ENCODE measurements at places on chromosomes 2 and 18.
A peak's percentile ranks its signal among the peaks of the same experiment; 100 is the strongest.

- peak; percentile 68 for DNase-seq
Measured at GRCh38 chr2:96554293-96555145, 18.0 kb downstream of the ARID5A start.

DNA sequence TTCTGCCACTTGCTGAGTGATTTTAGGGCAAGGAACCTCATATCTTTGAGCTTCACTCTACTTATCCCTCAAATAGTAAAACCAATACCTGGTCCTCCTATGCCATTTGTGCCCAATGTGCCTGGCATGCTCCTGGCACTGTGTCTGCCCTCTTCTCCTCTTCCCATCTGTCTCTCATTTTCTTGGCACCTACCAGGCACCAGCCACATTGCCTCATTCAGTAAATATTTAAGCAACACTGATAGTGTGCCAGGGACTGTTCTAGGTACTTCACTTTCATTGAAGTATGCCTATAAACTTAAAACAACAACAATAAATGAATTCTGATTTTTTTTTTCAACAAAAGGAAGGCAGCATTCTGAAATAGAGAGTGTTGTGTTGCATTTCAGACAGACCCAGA lies 15.1 kb upstream of the BOD1L2 start:
- DNase-seq = no peak

- DNase-seq = peak; percentile 66
Measured at GRCh38 chr2:42025151-42025582, 22.7 kb upstream of the PKDCC start.

GRCh38 chr2:62177392-62178049 lies 18.4 kb upstream of the B3GNT2 start:
- DNase-seq = no peak

- DNase-seq = no peak
Measured at GRCh38 chr2:108805032-108805431, 18.5 kb downstream of the CCDC138 start.

DNA sequence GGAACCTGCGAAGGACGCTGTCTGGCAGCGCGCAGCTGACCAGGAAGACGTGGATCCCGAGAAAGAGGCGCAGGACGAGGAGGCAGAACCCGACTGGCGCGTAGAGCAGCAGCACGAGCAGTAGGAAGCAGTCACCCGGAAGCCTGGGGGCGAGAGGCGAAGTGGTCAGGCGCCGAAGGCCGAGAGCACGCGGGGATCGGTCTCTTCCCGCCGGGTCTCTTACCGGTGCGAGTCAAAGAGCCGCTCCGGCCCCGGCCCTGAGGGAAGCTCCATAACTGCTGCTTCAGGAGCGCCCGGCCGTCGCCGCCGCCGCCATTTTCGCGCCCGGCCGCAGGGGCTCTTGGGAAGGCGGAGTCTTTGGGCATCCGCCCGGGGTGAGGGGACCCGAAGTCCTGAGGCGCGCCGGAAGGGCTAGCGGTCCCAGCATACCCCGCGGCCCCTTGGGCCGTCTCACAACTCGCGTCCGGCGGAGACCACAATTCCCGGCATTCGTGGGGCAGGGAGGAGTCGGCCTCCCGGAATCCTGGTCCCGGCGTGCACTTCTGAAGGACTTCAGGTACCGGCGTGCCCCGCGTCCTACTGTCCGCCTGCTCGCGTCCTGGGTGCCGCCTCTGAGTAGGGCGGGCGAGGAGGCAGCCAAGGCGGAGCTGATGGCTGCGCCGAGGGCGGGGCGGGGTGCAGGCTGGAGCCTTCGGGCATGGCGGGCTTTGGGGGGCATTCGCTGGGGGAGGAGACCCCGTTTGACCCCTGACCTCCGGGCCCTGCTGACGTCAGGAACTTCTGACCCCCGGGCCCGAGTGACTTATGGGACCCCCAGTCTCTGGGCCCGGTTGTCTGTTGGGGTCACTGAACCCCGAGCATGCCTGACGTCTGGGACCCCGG lies at the start of the genes AUP1 and HTRA2:
TSS of gene AUP1 (minus strand) at position 350 of the 882 bp plus-strand sequence. CDS start at position 273, 77 bp downstream.
TSS of gene HTRA2 (plus strand) at position 577 of the 882 bp plus-strand sequence. CDS start at position 651, 74 bp downstream.
- peak; percentile 99 for DNase-seq

DNA sequence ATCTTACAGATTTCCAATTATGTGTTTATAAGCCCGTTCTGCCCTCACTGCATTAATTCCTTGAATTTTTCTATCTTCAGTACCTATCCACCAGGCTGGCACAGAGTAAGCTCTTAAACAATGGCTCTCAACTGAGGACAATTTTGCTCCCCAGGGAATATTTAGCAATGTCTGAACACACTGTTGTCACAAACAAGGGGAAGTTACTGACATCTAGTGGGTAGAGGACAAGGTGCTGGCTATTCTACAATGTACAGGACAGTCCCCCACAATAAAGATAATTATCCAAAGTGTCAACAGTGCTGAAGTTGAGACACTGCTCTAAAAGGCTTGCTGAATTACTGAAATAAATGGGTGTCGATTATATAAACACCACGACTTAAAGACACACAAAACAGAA lies 5.0 kb downstream of the NDUFS1 start:
- peak; percentile 9 for DNase-seq

DNA sequence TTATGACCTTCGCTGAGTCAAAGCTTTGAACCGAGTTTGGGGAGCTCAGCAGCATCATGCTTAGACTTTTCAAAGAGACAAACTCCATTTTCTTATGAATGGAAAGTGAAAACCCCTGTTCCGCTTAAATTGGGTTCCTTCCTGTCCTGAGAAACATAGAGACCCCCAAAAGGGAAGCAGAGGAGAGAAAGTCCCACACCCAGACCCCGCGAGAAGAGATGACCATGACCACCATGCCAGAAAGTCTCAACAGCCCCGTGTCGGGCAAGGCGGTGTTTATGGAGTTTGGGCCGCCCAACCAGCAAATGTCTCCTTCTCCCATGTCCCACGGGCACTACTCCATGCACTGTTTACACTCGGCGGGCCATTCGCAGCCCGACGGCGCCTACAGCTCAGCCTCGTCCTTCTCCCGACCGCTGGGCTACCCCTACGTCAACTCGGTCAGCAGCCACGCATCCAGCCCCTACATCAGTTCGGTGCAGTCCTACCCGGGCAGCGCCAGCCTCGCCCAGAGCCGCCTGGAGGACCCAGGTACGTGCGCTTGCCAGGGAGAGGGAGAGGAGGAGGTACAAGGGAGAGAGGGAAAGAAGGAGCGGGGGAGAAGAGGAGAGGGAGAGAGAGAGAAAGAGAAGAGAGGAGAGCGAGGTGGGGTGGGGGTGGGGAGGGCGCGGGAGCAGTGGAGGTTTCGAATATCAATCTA lies at the start of gene DLX1:
TSS of gene DLX1 (plus strand) at position 48 of the 700 bp plus-strand sequence. CDS start at position 219, 171 bp downstream.
- no peak for DNase-seq

DNA sequence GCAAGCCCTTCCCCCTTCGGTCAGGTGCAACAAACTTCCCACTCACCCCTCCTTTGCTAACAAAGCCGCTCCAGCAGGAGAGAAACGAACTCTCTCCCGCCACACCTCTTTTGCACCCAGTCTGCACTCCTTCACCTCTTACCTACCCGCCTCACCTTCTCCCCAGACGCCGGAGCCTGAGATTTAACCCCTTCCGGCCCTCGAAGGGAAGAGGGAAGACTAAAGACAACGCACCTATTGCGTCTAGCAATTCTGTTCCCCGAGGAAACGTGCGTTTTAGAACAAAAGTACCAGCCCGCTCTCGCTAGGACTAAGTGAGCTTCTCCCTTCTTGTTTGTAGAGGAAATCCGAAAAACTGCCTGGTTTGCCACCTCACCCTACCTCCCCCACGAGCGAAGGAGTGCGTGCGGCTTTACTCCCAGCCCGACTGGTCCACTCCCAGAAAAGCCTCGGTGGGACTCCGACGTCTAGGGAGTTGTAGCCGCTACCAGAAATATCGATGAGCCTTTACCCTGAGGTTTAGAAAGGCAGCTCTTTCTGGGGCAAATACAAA lies 441 bp upstream of the PEX13 start:
- peak; percentile 77 for DNase-seq

- peak; percentile 86 for DNase-seq
Measured at GRCh38 chr2:128321784-128322714, 3.4 kb upstream of the HS6ST1 start.

- DNase-seq = no peak
Measured at GRCh38 chr2:9644603-9645002, 13.8 kb upstream of the YWHAQ start.

DNA sequence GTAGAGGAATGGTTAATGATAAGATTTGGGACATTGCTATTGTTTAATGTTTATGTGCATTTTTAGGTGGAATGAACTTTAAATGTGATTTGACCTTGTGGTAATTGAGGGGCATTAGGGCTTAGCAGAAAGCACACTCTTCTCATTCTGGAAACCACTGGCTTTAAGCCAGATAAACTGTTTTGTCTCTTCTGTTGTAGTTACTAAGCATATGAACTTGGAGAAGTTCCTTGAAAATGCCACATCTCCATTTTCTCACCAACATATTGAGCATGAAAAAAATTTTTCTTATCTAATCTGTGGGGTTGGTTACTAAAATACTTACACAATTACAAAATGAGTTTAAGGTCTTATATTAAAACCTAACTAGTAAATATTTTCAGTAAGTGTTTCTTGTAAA lies 70.8 kb upstream of the FSHR start:
- DNase-seq = peak; percentile 33

GRCh38 chr2:82507657-82508056 lies 1951.4 kb downstream of the SUCLG1 start:
- DNase-seq = no peak

DNA sequence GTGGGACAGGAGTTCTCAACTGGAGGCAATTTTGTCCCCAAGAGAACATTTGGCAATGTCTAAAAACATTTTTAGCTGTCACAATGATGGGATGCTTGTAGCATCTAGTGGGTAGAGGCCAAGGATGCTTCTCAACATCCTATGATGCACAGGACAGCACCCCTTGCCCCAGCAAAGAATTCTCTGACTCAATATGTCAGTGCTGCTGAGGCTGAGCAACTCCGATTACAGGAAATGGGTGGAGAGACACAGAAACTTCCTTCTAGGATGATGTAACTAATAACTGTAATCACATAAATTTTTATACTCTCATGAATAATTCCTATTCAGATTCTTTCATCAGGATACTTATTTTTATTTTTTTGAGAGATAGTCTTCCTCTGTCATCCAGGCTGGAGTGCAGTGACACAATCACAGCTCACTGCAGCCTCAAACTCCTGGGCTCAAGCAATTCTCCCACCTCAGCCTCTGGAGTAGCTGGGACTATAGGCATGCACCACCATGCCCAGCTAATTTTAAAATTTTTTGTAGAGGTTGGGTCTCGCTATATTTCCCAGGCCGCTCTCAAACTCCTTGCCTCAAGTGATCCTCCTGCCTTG lies 120.3 kb upstream of the ACAA2 start:
- DNase-seq = peak; percentile 80

- peak; percentile 21 for DNase-seq
Measured at GRCh38 chr2:119782308-119783027, 22.7 kb downstream of the PTPN4 start.

DNA sequence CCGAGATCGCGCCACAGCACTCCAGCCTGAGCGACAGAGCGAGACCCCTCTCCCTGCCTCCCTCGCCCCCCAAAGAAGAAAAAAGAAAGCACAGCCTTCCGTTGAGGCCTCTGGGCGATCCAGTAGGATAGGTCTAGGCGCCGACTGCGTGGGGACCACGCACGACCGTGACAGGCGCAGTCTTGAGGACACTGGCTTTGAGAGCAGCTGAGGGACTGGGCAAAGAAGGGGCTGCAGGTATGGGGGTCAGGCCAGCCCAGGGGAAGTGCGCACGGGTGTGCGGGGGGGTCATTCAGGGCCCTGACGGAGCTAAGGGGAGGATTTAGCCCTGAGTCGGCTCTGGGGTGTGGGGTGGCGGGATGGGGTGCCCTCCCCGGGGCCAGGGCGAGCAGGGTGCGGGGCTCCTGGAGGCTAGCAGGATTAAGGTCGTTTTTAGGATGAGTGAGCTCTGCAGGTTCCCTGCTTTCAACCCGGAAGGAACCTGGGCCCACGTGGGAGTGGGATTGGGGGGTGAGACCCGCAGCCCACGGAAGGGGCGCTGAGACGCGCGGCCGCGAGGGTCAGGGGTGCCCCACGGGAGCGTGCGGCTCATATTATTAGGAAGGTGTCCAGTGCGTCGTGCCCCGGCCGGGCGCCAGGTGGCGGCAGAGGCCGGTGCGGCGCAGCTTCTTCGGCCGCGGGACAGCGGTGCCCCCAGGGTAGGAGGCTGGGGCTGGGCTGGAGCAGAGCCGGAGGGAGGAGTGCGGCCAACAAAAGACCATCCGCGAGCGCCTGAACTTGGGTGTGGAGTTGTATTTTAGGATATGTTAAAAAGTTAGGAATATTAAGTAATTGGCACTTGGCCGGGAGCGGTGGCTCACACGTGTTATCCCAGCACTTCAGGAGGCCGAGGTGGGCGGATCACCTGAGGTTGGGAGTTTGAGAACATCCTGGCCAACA lies 20.5 kb upstream of the ZNF236 start:
- DNase-seq = peak; percentile 58

GRCh38 chr18:55672574-55673361 lies 84.8 kb upstream of the TCF4 start:
- peak; percentile 27 for DNase-seq

DNA sequence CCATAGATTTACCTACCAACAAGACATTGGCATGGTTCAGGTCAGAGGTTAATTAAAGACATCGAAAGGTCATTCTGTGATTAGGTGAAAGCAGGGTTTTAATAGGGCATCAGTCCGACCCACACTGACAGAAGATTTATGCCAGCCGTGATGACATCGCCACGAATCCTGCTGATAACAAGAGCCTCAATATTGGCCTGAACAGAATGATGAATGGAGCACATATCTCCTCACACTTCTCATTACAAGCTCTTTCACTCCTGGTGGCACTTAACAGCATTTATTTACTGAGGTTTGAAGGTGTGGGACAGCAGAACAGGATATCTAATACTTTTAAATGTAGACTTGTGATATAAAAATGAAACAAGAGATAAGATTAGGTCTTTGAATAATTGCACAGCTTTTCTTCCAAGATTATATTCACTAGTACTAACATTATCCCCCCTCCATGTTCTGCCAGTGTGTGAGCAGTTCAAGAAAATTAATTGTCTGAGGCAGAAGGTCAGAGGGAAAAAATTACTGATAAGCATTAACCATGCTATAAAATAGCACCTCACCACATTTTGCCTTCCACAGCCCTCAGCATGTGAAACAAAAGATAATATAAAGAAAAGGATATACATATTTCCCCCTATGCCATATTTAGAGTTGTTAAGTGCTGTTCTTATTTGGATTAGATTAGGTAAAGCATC lies 23.1 kb upstream of the INSIG2 start:
- no peak for DNase-seq

DNA sequence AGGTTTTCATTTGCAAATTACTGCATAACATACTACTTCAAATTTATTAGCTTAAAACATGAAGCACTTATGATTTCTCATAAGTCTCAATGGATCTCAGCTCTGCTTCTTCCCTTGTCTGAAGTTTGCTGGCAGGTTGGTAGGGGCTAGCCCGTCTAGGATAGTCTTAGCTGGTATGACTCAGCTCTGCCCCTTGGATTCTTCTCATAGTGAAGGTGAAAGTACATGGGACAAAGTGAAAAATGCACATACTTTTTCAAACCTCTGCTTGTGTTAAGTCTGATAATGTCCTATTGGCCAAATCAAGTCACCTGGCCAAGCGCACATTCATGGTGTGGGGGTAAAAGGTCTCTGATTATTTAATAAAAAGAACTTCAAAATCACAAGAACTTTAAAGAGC lies 184.8 kb upstream of the VWC2L start:
- peak; percentile 2 for DNase-seq

- DNase-seq = no peak
Measured at GRCh38 chr18:79944746-79945117, 6.7 kb downstream of the SLC66A2 start.

- peak; percentile 71 for DNase-seq
Measured at GRCh38 chr2:74530239-74531187, 780 bp downstream of the HTRA2 start.
